ENCODE measurements at places on chromosomes 12 and 14. TPM values are rescaled to one million over a fixed set of nuclear protein-coding genes. Genes with fewer than 3 reads are reported as not detected.

DNA sequence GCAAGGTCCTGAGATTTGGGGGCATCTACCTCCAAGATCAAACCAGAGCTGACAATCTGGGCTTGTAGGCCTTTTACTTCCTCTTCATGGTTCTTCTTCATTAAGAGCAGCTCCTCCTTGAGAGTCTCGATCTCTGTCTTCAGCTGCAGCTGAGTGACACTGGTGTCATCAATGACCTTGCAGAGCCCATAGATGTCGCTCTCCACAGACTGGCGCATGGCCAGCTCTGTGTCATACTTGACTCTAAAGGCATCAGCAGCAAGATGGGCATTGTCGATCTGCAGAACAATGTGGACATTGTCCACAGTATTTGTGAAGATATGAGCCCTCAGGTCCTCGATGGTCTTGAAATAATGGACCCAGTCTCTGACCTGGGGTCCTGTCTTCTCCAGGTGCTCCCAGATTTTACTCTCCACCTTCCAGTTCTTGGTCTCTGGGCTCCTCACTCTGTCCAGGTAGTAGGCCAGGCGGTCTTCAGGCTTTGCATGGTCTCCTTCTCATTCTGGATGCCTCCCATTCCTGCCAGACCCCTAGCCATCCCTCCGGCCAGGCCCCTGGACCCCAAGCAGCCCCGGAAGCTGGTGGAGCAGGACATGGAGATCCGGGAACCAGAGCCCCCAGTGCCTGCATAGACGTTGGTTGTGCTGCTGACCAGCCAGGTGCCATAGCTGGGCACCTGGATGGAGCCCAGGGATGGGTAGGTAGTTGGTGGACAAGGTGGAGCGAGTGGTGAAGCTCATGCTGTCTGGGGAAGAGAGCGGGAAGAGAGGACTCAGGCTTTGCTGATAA lies 141.0 kb downstream of the MSRB3 start:
- no peak for DNase-seq

The CLEC9A gene
- total RNA-seq, result not detected

DNA sequence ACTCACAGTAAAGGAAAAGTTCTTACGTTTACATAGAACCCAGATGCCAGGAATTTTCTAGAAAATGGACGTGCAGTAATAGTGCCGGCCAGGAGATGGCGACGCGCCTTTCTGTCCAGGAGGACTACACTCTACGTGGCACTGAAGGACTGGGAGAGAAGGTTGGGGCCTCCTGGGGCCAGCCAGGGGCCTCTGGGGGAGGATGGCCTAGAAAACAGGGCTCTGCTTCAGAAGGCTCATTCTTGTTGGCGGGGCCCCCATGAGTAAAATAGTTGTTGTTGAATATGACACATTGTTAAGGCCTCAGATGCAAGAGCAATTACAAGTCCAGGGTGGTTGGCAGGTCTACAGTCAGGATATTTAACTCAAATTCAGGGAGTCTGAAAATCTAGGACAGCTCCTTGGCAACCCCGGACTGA lies 120.1 kb upstream of the MAX start:
- no peak for DNase-seq

GRCh38 chr12:9642606-9643265 lies 26.8 kb upstream of the CLEC2D start:
- DNase-seq, result no peak

DNA sequence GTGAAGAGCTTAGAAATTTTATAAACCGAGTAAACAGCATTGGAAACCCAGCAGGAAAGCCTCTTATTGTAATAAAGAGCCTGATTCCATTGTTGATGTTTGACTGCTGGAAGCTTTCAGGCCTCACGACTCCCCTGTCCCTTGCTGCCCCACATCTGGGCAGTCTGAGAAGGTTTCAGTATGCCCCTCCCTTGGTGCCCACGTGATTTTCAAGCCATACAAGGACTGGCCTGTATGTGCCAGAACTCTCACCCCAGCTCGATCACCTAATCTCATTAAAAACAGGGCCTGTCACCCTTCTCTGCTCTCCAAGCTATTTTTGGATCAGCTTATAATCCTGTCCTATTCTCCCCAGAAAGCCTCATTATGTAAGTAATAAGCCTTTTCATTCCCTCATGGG lies 7.5 kb upstream of the PYROXD1 start:
- DNase-seq, result no peak

GRCh38 chr14:91149462-91149861 lies 35.6 kb downstream of the DGLUCY start:
- DNase-seq, result peak; percentile 65

Data from kidney epithelial cell (primary cell).